ENCODE measurements at places on chromosomes 13 and 19.

GRCh38 chr13:20126541-20127261, 34.2 kb downstream of the GJA3 start:
- no peak for DNase-seq

DNA sequence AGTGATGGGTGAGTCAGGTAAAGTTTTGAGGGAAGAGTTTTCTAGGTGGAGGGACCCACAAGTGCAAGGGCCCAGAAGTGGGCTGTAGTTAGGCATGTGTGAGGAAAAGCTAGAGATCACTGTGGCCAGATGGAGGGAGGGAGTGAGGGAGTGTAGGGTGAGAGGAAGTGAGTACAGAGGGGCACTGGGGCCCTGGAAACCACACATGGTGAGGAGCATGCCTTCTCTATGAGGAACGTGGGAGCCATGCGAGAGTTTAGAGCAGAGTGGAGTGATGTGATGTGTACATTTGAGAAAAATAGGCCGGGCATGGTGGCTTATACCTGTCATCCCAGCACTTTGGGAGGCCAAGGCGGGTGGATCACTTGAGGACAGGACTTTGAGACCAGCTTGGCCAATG, 14.7 kb upstream of the SHKBP1 start:
- DNase-seq: no peak

- no peak for DNase-seq
Measured at GRCh38 chr13:50779443-50780200, 63.9 kb downstream of the DLEU7 start.

- peak; percentile 42 for DNase-seq
Measured at GRCh38 chr13:69565334-69565733, 542.3 kb upstream of the ATXN8OS start.

DNA sequence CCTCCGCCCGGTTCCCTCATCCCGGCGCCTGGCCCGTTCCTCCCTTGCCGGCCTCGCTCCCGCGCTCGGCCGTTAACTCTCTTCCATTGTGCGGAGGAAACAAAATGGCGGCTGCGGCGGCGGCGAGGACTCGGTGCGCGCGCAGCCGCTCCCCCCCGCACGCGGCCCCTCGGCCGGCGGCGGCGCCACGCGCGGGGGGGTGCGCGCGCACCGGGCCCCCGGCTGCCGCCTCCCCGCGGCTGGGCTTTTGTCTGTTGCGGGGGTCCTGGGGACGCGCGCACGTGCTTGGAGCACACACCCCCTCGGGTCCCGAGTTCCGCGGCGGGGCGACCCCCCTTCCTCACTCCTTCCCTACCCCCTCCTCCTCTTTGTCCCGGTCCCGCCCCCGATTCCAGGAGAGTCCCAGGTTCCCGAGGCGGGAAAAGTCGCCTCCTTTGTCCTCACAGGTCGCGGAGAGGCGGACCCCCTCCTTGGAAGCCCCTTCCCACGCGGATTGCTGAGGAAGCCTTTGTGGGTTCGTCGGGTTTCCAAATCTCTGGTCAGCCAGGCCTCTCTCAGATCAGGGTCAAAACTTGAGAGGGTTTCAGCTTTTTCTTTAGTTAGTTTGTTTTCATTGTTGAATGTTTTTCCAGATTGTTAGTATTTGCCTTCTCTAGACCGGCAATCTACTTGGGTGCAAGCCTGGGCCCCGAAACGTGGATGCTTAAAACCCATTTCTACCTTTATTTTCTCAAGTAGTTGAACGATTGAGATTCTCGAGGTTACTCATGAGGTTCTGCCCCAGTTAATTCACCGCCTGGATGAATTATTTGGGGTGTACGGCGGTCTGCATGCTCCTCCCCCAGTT, 687 bp downstream of the ILF3 start:
- no peak for DNase-seq

DNA sequence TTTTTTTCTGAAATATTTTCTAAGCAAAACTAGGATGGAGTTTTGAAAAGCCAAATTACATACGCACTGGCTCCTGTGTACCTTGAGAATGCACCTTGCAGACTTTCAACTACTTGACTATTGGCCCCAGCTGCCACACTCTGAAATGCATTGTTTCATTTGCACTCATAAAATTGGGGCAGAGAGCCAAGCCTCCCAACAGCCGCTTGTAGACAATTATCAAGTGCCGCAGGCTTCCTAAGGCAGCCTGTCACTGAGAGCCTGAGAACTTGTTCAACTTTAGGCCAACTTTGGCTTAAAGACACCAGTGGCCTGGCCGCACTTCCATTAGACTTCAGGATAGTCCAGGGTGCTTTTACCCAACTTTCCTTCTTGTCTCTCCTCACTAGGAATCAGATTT, 115.7 kb upstream of the STARD13 start:
- DNase-seq: no peak

DNA sequence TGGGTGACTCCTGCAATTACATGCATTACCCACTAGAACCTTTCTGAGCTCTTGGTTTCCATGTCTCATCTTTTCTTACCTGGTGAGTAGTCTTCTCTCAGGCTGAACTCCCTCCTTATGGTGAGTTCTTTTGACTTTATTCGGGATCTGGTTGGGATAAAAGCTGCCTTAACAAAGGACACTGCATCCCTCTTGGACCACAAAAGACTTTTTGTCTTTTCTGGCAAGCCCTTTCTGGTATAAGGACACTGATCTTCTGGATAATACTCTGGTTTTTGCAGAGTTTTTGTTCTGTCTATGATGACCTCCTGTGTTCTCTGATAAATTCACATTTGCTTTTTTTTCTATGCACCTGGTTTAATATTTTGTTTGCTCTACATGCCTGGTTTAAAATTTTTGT, 66.7 kb downstream of the SLITRK1 start:
- DNase-seq: no peak

- DNase-seq: no peak
Measured at GRCh38 chr13:99434258-99434788, 66.9 kb upstream of the TM9SF2 start.

GRCh38 chr19:13981021-13981420, 25.1 kb downstream of the RFX1 start:
- DNase-seq: no peak

DNA sequence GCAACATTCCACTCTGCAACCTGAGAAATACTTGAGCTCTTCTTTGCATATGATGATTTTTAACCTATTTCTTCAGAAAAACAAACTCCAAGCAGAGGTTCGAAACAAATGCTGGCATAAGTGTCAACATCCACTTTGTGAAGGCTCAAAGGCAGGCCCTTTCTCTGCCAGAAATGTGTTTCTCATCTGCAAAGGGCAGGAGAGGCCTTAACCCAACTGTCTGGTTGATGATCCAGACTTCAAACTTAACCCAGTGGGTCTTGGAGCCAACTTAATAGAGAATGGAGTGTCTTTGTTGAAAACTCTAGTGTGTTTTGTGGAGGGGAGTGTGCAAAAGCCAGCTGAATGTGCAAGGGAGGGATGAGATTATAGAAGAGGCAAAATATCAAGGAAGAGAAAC, 28.3 kb upstream of the ZNF507 start:
- DNase-seq: no peak

- no peak for DNase-seq
Measured at GRCh38 chr13:40101708-40102359, 446.4 kb downstream of the COG6 start.

DNA sequence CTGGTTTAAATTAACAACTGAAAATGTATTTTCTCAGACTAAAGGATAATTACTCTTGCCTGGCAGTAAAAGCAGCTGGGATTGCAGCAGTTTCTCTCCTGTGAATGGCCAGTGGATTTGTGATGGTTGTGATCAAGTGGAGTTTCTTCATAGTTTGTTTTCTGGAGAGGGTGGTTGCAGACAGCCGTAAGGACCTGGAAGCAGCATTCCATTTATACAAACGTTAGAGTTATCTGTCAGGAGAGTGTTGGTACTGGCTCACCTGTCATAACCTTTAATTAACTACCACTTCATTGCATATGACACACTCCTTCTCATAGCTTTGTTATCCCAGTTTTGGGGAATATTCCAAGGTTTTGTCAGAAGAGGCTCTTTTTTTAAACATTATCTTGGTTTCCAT, 258.4 kb upstream of the SLC10A2 start:
- no peak for DNase-seq

DNA sequence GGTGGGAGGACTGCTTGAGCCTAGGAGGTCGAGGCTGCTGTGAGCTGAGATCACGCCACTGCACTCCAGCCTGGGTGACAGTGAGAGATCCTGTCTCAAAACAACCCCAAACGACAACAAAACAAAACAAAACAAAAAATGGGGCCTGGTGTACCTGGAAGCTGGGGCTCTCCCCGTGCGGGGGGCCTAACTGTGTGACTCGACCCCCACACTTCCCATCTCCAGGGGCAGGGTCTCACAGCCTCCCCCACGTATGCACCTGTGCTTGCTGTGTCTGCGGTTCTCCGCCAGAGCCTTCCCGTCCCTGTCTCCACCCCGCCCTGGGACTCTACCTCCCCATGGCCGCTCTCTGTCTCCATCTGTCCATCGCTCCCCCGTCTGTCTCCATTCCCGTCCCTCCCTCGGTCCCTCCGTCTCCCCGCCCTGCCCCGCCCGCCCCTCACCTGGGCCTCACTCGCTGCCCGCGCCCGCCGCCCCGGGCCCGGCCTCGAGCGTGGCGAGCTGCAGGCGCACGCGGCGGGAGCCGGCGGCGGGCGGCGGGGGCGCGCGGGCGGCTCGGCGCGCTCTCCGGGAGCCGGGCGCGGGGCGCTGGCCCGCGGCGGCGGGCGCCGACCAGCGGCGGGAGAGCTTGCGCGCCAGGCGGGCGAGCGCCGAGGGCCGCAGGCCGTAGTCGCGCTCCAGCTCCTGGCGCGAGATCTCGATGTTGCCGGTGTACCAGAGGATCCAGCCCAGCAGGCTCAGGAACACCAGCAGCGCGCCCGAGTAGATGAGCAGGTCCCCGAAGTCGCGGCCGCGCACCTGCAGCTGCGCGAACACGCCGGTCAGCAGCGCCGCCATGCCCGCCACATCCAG, 587 bp downstream of the TMEM238 start:
- no peak for DNase-seq

- DNase-seq: no peak
Measured at GRCh38 chr13:51006067-51006845, 96.7 kb downstream of the RNASEH2B start.

GRCh38 chr19:13298565-13299481, 148.6 kb downstream of the IER2 start:
- no peak for DNase-seq

GRCh38 chr13:30325668-30326067, 18.3 kb upstream of the KATNAL1 start:
- DNase-seq: no peak

DNA sequence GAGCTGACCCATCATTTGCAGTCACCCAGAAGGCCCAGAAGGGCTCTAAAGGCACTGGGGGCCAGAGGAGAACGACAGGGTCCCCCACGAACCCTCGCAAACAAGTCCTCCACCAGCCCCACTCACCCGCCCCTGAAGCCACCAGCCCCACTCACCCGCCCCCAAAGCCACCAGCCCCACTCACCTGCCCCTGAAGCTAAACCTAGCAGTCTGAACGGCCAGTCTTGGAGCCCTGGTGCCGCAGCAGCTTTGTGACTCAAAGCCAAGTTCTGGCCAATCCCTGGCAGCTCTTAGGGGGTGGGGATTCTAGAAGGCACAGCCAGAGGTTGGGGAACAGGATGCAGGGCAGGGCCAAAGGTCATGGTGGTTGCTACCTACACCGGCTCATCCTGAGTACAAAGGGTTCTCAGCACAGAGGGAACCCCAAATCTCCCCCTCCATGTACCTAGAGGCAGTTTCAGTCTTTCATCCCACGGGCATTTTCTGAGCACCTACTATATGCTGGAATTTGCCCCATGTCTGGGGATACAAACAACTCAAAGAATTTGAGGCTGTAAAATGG, at the start of gene IQCN:
IQCN (minus strand) TSS at position 234 of the 562 bp plus-strand sequence. CDS start 4,974 bp downstream, outside the sequence.
- DNase-seq: no peak

- no peak for DNase-seq
Measured at GRCh38 chr19:42086770-42087550, 11.0 kb downstream of the ZNF574 start.

- DNase-seq: no peak
Measured at GRCh38 chr19:4373601-4374497, 26.5 kb downstream of the SH3GL1 start.

- DNase-seq: no peak
Measured at GRCh38 chr13:77697217-77698103, at the start of gene SLAIN1. TSS of gene SLAIN1 (plus strand) at chr13:77697687. CDS start at chr13:77697914, 227 bp downstream.

DNA sequence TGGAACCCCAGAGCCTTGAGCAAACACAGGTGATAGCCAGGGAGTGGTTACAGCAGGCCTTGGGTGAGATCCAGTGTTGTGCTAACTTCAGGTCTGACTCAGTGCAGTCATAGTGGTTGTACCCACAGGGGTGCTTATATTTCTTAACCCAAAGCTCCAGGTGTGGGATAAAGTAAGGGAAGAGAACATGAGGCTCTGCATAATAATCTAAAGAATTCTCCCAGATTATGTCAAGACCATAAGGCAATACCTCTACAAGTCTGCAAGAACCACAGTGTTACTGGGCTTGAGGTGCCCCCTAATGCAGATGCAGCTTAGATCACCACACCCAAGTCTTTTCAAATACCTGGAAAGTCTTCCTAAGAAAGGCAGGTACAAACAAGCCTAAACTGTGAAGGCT, 485.4 kb downstream of the RFC3 start:
- no peak for DNase-seq

GRCh38 chr13:50213526-50213925, 198.3 kb downstream of the KCNRG start:
- DNase-seq: no peak

- DNase-seq: no peak
Measured at GRCh38 chr19:35813043-35813890, 622 bp upstream of the PRODH2 start.

DNA sequence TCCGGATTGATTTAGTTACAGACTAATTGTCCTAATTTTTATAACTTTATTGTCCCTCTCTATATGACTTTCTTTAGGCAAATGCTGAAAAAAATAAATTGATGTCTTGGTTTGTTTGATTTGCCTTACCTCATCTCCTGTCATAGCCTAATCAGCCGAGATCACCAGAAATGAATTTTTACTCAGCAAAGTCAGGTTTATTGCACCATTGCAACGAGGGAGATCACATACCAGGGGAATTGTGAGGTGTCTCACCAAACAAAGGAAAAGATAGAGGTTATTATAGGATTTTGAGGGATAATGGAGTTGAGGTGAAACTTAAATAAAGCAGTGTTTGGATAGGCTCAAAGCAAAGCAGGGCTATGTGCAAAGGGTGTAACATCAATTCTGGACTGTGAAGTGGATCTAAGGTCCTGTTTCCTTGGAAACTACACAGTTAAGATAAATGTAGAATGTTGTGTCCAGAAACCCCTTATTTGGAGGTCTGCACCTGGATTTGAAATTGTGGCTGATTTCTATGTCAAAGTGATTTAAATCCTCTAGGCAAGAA, 372.6 kb downstream of the OXGR1 start:
- DNase-seq: no peak

DNA sequence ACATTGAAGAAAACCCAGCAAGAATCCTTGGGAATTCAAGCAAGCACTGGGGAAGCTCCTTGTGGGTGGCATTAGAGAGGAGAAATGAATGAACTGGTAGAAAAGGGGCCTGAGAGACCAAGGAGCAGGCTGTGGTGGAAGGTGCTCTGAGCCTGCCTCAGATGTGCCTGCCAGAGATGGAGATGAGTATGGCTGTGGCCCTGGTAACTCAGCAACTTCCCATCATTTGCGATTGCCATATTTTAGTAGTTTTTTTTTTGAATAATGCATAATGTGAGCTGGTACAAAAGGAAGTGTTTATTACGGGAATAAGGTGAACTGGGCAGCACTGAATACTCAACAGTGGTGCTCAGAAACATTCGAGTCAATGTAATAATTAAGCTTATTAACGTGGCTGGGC, 39.1 kb downstream of the ERICH6B start:
- DNase-seq: no peak

All from epithelial cell of proximal tubule (primary cell).